Immature natural killer cell (primary cell): ENCODE measurements at places on chromosomes 12 and 14.

DNA sequence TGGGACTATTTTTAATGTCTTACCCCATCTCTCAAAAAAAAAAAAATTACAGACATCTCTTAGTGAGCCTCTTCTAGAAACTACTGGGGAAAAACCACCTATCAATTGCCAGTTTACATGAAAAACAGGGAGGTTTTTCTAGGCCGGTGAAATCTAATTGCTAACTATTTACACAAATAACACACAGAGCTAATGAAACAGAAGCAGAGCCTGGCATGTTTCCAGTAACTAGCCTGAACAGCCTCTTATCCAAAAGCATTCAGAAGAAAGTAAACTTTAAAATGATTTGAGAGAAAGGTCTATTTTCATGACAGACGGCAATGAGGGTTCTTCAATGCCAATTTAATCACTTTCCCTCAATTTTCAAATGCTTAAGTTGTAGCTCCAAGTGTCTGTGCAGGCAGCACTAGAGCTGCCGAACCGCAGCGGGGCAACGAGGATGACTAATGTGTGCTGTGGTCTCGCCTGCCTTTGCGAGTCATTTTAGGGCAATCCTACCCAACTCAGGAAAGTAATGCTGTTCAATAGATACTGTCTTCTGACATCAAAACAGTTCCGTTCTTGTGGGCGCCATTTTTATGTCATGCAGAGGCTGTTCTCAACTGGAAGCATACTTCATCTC is 84.6 kb downstream of the SETD3 start:
- peak; percentile 38 for DNase-seq

DNA sequence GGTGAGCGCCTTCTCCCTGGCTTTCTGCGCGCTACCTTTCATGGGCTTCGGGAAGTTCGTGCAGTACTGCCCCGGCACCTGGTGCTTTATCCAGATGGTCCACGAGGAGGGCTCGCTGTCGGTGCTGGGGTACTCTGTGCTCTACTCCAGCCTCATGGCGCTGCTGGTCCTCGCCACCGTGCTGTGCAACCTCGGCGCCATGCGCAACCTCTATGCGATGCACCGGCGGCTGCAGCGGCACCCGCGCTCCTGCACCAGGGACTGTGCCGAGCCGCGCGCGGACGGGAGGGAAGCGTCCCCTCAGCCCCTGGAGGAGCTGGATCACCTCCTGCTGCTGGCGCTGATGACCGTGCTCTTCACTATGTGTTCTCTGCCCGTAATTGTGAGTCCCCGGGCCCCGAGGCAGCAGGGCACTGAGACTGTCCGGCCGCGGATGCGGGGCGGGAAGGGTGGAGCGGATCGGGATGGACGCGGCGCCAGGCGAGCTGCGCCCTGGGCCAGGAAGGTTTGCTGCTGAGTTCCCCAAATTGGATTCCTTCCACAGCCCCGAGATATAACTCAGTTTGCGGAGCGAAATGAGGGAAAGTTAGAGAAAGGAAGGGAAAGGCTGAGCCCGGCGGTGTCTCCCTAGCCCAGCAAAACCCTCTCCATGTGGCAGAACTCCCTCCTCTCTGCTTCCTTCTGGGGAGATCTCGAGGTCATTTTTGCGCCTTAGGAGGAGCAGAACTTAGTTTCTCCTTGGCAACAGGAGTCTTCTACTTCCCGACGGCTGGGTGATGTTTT is 972 bp downstream of the PTGDR start:
- DNase-seq, result peak; percentile 48

DNA sequence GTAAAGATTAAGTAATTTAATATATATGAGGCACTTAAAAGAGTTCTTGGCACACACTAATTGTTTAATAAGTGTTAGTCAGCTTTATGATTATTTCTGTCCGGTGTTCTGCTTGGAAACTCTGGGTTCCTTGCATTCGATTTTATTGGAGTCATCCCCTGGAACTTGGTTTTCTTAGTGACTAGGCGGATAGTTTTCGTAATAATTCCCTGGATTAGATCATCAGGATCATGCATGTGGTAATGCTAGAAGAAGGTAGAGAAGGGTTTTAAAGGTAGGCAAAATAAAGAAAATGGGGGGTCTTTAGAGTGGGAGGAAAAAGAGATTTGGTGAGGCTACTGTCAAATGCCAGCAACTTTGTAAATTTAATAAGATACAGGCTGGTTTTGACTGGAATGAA is 88.4 kb downstream of the MYF5 start:
- no peak for DNase-seq

GRCh38 chr12:14959463-14959862 is 1.9 kb downstream of the ARHGDIB start:
- DNase-seq, result no peak

DNA sequence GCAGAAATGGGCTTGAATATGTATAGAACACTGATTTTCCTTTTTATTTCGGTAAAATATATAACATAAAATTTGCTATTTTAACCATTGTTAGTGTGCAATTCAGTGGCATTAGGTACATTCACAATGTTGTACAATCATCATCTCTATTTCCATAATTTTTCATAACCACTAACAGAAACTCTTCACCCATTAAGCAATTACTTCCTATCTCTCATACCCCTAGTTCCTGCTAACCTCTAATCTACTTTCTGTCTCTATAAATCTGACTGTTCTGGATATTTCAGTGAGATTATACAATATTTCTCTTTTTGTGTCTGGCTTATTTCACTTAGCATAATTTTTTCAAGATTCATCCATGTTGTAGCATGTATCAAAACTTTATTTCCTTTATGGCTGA is 8.9 kb upstream of the RNF212B start:
- DNase-seq, result no peak

GRCh38 chr14:43898687-43899086 is 608.4 kb downstream of the FSCB start:
- no peak for DNase-seq

GRCh38 chr14:102686196-102686801 is 91.0 kb upstream of the TRAF3 start:
- DNase-seq, result no peak

GRCh38 chr14:89012282-89013097 is 188.0 kb downstream of the TTC8 start:
- DNase-seq, result no peak

- no peak for DNase-seq
These were observed 44.3 kb upstream of the OR10AD1 start for GRCh38 chr12:48247181-48247966.

GRCh38 chr12:58310368-58310767 is 369.0 kb downstream of the ATP23 start:
- DNase-seq, result no peak

DNA sequence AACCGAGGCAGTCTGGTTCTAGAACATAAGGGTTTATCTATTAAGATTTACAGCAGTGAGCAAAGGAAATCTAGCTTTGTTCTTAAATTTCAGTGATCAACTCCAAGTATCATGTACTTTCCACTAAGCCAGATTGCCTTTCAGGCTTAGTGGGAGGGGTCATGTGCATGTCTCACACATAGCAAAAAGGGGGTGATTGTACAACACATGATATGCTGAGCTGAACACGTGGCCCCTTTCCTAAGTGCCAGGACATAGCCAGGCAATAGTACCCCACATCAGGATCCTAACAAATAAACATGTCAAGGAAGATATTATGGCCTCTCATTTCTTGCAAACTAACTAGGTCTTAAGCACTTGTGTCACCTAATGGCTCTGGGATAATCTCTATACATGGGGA is 347.2 kb downstream of the C12orf75 start:
- no peak for DNase-seq

GRCh38 chr14:34365309-34365915 is 96.6 kb downstream of the SPTSSA start:
- no peak for DNase-seq

DNA sequence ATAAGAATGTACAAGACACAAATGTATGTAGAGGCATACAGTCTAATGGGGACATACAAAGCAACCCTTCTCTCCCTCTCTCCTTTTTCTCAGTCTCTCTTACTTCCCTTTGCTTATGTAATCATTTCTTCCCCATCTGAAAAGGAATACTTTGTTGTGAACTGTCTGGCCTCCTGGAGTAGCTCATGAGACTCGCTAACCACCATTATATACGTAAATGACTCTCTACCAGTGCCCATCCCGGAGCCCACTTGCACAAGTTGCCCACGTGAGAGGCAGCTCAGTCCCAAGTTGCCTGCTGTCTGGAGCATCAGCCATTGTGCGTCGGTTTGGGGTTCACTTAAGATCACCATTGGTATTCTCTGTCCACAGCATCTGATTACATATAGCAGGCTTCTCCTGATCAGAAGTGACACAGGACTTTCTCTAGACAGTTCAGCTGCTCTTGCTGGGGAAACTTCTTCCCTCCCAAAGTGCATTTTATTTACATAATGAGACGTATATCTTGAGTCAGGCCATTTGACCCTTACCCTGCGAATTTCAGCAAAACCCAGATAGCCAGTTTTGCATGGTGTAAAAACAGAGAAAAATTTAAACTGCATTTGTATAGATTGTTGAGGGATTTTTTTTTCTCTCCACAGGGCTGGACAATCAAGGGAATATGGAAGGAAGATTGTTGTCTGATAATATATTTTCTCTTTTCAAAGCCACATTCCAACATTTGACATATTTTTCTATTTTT is 220.7 kb upstream of the EGLN3 start:
- no peak for DNase-seq

DNA sequence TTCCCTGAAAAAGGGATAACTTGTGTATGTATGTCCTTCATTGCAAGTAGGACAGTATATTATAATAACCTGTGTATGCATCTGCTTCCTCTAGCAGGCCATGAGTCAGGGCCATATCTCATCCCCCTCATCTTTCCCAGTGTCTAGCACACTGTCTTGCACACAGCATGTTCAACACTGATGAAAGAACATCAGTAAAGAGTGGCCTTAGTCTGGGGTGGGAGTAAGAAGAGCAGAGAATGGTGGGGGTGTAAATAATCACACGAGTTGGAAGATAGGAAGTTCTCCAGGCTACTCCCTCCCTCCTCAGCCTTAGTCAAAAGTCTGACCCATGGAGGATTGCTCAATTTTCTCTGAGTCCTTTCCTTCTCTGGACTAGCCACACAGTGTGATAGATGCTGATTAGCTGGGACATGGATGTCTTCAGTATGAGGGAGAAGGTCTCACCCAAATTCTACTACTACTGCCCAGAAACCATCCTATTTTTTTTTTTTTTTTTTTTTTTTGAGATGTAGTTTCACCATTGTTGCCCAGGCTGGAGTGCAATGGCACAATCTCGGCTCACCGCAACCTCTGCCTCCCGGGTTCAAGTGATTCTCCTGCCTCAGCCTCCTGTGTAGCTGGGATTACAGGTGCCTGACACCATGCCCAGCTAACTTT is 14.6 kb upstream of the SP1 start:
- DNase-seq, result no peak

DNA sequence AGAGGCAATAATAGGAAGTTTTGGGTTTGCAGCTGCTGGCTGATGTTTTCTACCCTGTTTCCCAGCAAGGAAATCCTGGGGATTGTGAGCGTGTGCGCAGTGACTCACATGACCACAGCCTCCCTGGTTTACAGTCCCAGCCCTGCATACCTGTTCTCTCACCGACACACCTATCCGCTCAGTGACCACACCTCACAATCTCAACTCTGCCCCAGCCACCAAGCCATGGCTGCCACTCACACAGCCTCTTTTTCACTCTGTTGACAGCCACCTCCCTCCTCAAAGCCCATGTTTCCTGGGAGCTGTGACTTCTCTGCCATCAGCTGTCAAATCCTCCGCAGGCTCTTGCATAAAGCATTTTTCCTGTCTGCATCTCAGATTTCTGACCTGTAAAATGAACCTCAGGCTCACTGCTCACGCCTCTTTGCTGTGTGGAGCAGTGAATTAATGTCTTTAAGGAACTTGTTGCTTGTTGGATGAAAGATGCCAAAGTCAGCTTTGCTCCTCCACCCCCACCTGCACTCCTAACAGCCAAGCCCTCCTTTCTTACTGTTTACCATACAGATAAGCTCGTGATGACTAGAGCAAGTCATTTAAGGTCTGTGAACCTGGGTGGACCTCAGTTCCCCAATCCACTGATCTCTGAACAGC is 43.5 kb downstream of the B4GALNT3 start:
- DNase-seq, result no peak

DNA sequence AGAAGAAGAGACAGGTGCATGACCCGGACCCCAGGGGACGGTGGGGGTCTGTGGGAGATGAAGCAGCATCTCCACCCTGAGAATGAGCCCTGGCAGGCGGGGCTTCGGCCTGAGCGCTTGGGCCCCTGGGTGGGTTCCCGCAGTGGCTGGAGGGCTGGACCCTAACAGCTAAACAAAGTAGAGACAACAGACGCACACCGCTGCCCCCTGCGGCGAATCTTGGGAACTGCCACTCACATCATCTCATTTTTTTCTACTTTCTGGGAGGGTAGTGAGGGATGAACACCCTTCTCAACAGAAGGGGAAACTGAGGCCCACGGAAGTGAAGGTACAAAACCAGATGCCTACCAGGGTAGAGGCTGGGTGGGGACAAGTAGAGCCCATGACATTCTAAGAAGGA is 104.7 kb downstream of the RFLNA start:
- DNase-seq, result peak; percentile 31

DNA sequence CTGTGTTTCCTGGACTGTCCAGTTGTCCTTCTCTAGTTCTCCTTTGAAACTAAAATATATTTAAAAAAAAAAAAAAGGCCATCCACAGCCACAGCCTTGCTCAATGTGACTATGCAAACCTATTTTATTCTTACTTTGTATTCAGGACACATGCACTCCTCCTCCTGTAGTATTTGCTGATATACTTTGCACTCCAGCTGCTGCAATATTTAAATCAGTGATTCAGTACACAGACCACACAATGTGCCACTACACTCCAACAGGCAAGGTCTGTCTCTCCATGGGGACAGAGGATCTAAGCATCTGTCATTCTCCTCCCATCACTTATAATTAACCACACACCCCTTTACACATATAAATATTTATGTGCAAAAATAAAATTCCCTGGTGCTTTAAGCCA is 40.2 kb upstream of the CCDC196 start:
- no peak for DNase-seq

- DNase-seq, result no peak
These were observed 10.2 kb upstream of the MYL6B start for GRCh38 chr12:56141946-56142784.

- no peak for DNase-seq
These were observed 34.9 kb upstream of the SPTSSA start for GRCh38 chr14:34496679-34497513.

- peak; percentile 7 for DNase-seq
These were observed 45.6 kb downstream of the STAB2 start for GRCh38 chr12:103632554-103633216.

DNA sequence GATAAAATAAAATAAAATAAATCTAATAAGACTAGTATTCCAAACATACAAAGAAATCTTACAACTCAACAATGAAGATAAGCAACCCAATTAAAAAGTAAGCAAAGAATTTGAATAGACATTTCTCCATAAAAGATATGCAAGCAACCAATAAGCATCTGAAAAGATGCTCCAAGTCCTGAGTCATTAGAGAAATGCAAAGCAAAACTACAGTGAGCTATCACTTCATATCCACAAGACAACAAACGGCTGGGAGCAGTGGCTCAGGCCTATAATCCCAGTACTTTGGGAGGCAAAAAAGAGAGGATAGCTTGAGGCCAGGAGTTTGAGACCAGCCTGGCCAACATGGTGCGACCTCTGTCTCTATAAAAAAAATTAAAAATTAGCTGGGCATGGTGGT is 26.8 kb downstream of the ZFYVE1 start:
- no peak for DNase-seq

GRCh38 chr12:110687396-110688169 is 1.3 kb downstream of the HVCN1 start:
- DNase-seq, result no peak

- peak; percentile 23 for DNase-seq
These were observed 90.9 kb upstream of the CCDC196 start for GRCh38 chr14:66395300-66395699.

GRCh38 chr12:70351076-70351475 is 15.0 kb upstream of the KCNMB4 start:
- DNase-seq, result no peak

- DNase-seq, result no peak
These were observed 14.2 kb downstream of the SLC11A2 start for GRCh38 chr12:51011955-51012354.
